Hair follicle dermal papilla cell (primary cell): ENCODE measurements at places on chromosomes 13 and 19. TPM values are rescaled to one million over a fixed set of nuclear protein-coding genes. Genes with fewer than 3 reads are reported as not detected.

PLK5 gene
- total RNA-seq, result under 0.01 and 0.12 TPM in 2 replicates

KLF1 gene
- total RNA-seq, result not detected in 2 replicates

PRODH2 gene
- total RNA-seq, result not detected in 2 replicates

ZNF729 gene
- not detected in 2 replicates for total RNA-seq

GSX1 gene
- not detected in 2 replicates for total RNA-seq

SHISA7 gene
- total RNA-seq, result not detected in 2 replicates

MEDAG gene
- 1.8 and 4.5 TPM in 2 replicates for total RNA-seq

CCDC8 gene
- total RNA-seq, result 12.8 and 27.4 TPM in 2 replicates

KLK11 gene
- total RNA-seq, result not detected in 2 replicates

LRG1 gene
- not detected in 2 replicates for total RNA-seq

ZNF567 gene
- total RNA-seq, result 6.8 and 8.8 TPM in 2 replicates

OR7C1 gene
- not detected in 2 replicates for total RNA-seq

DCLK1 gene
- total RNA-seq, result 14.9 and 21.1 TPM in 2 replicates

COX7A1 gene
- 13.3 and 14.1 TPM in 2 replicates for total RNA-seq

BABAM1 gene
- total RNA-seq, result 58.9 and 79.5 TPM in 2 replicates
